ENCODE measurements at places on chromosomes 16 and 17.

- no peak for DNase-seq
These were observed 32.4 kb downstream of the CLTC start for GRCh38 chr17:59652119-59652518.

GRCh38 chr16:13835387-13835786, 84.6 kb upstream of the ERCC4 start:
- DNase-seq: no peak

DNA sequence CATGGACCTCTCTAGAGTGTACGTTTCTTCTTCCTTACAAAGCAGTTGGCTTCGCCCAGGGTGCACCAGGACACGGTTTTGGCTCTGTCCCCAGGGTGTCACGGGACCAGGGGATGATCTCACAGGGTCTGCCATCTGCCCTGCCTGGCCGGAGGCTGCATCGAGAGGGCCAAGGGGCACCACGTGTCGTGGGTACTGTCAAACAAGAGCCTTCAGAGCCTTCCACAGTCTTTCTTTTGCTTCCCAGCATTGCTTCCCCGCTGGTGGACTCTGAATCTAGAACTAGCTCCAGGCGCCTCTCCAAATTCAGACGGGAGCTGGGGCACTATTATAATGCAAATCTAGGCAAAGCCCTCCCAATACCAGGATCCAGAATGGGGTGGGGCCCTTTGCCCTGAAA, 47.9 kb downstream of the MAPT start:
- DNase-seq: no peak

GRCh38 chr17:16944334-16945135, 27.4 kb downstream of the TNFRSF13B start:
- no peak for DNase-seq

DNA sequence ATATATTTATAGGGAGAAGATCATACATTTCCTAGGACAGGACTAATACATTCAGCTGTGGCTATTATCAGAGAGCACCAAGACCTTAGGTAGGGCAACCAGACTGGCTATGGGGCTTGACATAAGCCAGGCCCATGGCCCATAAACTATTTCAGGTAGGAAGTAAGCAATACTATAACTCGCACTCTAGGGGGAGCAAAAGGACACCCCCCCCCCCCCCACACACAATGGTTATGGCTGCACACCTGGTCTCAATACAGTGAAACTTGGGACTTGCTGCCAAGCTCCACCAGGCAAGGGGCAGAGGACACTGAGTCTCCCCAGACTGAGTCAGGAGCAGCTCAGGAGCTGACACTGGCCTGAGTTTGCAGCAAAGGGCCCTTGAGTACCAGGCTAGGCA, 348.9 kb upstream of the ASIC2 start:
- no peak for DNase-seq

- DNase-seq: no peak
These were observed 5.0 kb downstream of the EVPLL start for GRCh38 chr17:18382441-18383078.

- no peak for DNase-seq
These were observed 238.3 kb downstream of the CPPED1 start for GRCh38 chr16:12565423-12565822.

DNA sequence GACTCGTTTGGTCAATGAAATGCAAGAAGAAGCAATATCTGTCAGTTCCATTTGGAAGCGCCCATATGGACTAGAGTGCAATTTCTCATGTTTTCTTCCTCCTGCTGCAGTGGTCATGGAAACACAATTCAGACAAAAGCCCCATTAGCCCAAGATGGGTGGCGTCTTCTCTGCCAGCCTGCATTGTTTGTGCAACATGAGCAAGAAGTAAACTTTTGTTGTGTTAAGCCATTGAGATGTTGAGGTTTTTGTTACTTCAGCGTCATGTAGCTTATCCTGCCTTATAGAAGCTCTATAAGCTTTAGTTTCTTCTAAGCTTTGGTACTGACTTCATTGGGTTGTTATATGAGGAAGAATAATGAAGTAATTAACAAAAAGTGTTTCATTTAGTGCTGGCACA, 137.4 kb downstream of the NPIPB5 start:
- DNase-seq: no peak

DNA sequence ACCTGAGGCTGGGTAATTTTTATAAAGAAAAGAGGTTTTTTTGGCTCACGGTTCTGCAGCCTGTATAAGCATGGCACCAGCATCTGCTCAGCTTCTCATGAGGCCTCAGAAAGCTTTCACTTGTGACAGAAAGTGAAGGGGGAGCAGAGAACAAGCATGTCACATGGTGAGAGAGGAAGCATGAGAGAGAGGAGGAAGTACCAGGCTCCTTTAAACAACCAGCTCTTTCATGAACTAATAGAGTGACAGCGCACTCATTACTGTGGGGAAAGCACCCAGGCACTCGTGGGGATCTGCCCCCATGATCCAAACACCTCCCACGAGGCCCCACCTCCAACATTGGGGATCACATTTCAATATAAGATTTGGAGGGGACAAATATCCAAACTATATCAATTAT, 86.8 kb downstream of the USP32 start:
- no peak for DNase-seq

All from omental fat pad (tissue), 4 donors.